ENCODE measurements at places on chromosomes 2 and 18. TPM values are rescaled to one million over a fixed set of nuclear protein-coding genes. Genes with fewer than 3 reads are reported as not detected.

- peak; percentile 80 for DNase-seq
These were observed 24.6 kb upstream of the ATOH8 start for GRCh38 chr2:85728883-85729824.

- DNase-seq: no peak
These were observed 605.2 kb upstream of the ID2 start for GRCh38 chr2:8076448-8077342.

DNA sequence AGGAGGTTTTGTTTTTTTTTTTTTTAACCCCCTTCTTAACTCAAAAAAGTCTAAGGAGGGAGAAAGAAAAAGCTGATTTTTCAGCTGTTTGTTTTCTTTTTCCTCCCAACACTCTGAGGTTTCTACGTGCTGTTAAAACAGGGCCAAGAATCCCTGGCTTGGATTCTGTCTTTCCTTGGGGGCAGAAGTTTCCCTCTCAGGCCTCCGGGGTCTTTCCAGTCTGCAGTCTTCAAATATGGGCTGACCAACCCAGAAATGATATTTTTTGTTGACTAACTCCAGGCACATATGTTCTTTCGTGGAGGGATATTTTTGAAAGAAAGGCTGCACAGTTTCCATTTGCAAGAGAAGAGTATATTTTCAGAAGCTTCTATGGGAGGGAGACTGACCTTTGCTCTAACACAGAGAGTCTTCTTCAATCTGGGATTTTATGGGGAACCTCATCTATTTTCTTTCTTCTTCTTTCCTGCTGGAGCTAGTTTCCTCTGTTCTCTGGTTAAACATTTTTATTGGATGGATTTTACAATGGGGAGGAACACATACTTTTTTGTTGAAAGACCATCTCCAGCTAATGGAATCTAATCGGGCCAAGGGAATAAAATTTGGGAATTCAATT, 93.3 kb upstream of the SPRED2 start:
- DNase-seq: no peak

DNA sequence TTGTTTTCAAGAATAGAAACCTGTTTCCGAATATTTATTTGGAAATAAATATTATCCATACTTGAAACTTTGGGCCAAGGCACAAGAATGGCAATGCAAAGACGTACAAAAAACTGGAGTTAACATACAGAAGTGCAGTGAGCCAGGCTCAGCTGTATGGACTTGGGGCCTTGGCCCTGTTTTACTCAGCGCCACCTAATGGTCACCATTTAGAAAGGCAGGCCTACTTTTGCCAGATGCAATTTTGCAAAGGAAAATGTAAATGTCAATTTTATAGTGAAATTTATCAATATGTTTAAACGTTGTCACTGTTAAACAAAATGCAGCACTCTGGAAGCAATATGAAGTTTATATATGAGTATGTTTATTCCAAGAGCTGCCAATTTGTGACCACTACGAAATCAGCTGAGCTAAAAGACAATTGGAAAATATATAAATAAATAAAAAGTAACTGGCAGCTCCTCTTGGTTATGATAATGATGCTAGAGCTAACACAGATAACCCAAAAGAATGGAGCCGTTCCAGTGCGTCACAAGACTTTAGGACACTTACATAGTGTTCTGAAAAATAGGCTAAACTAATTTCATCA, 155.0 kb downstream of the ARHGAP15 start:
- DNase-seq: no peak

GREB1 gene
- total RNA-seq: 83.6 TPM

SLC30A3 gene
- total RNA-seq: not detected
